ENCODE measurements at places on chromosomes 16 and 17.

DNA sequence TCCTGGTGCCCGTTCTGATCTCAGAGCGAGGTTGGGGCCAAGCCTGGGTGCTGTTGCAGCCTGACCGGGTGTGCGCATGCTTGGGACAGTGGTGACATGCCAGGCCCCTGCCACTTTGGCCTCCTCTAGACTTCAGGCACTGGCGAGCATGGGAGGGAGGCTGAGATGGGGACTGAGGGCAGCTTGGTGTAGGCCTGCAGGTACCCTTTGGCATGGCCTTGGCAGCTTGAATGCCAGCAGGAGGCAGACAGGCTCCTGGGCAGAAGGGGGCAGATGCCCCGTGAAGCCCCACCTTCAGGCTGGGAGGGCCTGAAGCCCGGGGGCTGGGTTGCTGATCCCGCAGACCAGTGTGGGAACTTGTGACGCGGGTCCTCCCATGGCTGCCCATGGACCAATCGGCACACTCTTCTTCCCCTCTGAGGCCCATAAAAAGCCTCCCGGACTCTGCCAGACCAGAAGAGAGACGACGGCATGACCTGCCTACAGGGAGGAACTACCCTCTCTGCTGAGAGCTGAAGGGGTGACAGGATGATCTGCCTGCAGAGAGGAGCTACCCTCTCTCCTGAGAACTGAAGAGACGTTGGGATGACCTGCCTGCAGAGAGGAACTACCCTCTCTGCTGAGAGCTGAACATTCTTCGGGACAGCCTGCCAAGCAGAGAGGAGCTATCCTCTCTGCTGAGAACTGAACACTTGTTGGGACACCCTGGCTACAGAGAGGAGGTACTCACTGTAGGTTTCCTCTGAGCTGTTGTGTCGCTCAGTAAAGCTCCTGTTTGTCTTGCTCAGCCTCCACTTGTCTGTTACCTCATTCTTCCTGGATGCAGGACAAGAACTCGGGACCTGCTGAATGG, 17.5 kb downstream of the RHOT1 start:
- DNase-seq: no peak

- no peak for DNase-seq
Measured at GRCh38 chr16:3946604-3947180, 66.2 kb upstream of the CREBBP start.

DNA sequence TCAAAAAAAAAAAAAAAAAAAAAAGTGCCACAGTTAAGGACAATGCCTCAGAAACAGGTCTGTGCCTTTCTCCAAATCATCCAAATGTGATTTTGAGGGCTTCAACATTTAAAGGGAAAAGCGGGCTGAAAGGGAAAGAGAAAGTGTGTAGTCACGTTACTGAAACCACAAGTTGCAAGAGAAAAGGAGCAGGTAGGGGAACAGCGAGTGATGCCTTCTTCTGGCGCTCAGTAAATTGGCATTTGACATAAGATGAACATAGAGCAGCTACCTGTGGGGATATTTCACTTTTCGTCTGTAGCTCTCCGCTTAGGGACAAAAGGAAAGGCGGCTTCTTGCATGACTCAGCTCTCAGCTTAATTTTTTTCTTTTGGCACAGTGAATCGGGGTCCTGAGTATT, 11.1 kb downstream of the CMTM2 start:
- DNase-seq: no peak

GRCh38 chr17:16086957-16087356, 87.3 kb downstream of the TTC19 start:
- no peak for DNase-seq

- no peak for DNase-seq
Measured at GRCh38 chr17:48134912-48135480, 27.4 kb downstream of the SNX11 start.

DNA sequence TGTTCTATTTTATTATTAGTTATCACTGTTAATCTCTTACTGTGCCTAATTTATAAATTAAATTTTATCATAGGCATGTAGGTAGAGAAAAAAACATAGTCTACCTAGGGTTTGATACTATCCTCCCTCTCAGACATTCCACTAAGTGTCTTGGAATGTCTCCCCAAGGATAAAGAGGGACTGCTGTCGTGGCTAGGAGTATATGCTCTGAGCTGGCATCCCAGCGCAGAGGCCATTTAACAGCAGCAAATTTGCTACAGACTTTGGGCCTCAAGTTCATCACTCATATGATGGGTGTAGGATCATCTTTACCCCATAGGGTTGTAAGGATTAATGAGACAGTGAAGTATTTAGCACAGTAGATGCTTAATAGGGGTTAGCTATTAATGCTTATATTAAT, 56.7 kb downstream of the ZFHX3 start:
- DNase-seq: no peak

Data from erythroblast (primary cell).